ENCODE measurements at places on chromosomes 12 and 14.

GRCh38 chr12:29569132-29569757, 71.8 kb upstream of the OVCH1 start:
- DNase-seq, result no peak

DNA sequence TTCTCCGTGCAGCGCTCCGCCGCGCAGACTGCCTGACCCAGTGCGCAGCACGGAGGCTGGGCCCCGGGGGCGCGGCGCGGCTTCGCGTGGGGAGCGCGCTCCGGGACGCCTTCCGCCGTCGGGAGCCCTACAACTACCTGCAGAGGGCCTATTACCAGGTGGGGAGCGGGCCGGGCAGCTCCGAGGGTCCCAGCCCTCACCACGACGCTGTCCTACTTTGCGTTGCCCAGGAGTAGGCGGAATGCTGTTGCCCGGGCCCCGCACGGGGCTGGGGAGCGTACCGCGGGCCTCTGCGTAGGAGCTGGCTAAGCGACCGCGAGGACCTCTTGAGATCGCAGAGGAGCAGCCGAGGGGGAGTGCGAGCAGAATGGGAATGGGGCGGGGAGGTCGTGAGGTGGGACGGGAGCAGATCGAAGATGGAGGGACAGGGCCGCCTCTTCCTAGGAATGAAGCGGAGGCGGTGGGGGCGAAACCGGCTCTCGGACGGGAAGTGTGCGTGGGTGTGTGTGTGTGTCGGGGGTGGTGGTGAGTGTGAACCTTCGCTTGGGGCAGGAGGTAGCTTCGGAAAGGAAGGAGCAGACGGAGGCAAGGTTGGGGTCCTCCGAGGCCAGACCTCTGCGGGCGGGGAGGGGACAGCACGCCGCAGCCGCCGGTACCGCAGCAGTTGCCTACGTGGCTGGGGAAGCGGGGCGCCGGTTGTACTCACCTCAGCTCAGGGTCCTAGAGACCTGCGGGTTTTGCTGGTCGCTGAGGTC, 751 bp downstream of the P3H3 start:
- peak; percentile 22 for DNase-seq

- no peak for DNase-seq
Measured at GRCh38 chr14:30381861-30382480, 177.0 kb upstream of the G2E3 start.

DNA sequence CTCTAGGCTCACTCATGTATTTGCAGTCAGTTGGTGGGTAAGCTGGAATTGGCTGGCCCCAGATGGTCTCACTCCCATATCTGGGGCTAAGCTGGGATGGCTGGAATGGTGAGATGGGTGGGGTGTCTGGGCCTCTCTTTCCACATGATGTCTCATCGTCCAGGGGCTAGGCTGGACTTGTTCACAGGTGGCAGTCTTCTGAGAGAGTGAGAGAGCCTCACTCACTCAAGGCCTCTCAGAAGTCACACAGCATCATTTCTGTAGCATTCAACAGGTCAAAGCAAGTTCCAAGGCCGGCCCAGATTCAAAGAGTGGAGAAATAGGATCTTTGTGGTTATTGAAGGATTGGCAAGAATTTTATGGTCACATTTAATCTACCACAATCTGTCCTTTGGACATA, 102.7 kb downstream of the UNC79 start:
- DNase-seq, result no peak

- DNase-seq, result no peak
Measured at GRCh38 chr12:104565606-104566243, 109.0 kb downstream of the CHST11 start.

DNA sequence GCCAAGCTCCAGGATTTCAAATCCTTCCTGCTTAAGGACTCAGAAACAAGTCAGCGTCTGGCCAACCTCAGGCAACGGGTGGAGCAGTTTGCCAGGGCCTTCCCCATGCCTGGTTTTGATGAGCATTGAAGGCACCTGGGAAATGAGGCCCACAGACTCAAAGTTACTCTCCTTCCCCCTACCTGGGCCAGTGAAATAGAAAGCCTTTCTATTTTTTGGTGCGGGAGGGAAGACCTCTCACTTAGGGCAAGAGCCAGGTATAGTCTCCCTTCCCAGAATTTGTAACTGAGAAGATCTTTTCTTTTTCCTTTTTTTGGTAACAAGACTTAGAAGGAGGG, 4.7 kb downstream of the SHMT2 start:
- no peak for DNase-seq

- no peak for DNase-seq
Measured at GRCh38 chr12:7039403-7039802, 21.1 kb upstream of the C1S start.

- no peak for DNase-seq
Measured at GRCh38 chr12:98373025-98373554, 142.3 kb upstream of the TMPO start.

DNA sequence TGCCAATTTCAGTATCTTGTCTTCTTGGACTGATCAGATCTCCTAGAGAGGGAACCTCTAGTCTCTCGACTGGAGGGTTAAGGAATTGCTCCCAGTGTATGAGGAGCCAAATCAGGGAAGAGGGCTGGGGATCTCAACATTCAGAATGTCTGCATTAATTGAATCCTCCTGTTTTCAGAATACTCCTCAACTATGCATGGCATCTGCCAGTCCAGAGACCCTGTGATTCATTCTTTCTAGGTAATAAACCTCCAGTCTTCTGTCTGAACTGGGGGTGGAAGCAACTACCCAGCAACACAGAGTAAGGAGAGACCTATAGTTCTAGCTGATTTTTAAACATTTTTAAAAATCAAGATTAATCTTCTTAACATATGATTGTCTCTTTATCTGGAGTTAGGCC, 92.7 kb downstream of the AKAP6 start:
- DNase-seq, result no peak

GRCh38 chr12:95282266-95282665, 64.7 kb downstream of the VEZT start:
- DNase-seq, result no peak

- no peak for DNase-seq
Measured at GRCh38 chr12:30420561-30420960, 275.1 kb downstream of the IPO8 start.

- DNase-seq, result no peak
Measured at GRCh38 chr12:123941000-123941399, 31.6 kb downstream of the CCDC92 start.

DNA sequence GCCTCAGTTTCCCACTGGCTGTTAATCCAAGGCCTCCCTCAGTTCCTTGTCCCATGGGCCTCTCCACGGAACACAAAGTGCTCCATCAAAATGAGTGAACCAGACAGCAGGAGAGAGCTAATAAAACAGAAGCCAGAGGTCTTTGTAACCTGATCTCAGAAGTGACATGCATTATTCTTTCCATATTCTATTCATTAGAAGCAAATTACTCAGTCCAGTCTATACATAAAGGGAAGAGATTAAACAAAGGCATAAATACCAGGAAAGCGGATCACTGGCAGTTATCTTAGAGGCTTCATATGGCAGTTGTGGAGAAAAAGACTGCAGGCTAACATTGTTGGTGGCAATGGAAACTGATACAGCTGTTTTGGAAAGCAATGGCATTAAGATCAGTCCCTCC, 170.6 kb upstream of the GARIN6 start:
- no peak for DNase-seq

GRCh38 chr12:117907108-117907689, 61.6 kb downstream of the KSR2 start:
- DNase-seq, result no peak

GRCh38 chr12:132520421-132521199, 30.7 kb downstream of the FBRSL1 start:
- DNase-seq, result no peak

DNA sequence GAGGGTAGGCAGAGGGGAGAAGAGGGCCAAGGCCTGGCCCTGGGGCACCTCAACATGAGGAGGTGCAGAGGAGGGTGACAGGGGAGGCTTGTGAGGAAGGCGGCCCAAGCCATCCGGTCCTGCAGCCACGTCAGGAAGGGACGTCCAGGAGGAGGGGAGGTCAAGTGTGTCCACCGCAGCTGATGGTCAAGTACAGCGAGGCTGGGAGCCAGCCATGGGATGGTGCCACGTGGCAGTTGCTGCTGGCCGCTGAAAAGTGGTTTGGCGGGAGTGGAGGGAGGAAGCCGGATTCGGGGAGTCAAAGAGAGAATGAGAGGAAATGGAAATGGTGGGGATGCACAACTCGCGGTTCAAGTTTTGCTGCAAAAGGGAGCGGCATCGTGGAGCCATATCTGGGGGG, 41.2 kb downstream of the PRIMA1 start:
- DNase-seq, result no peak

- DNase-seq, result no peak
Measured at GRCh38 chr12:13534645-13535398, 338.3 kb downstream of the EMP1 start.

GRCh38 chr14:29724991-29725390, 202.7 kb downstream of the PRKD1 start:
- no peak for DNase-seq

DNA sequence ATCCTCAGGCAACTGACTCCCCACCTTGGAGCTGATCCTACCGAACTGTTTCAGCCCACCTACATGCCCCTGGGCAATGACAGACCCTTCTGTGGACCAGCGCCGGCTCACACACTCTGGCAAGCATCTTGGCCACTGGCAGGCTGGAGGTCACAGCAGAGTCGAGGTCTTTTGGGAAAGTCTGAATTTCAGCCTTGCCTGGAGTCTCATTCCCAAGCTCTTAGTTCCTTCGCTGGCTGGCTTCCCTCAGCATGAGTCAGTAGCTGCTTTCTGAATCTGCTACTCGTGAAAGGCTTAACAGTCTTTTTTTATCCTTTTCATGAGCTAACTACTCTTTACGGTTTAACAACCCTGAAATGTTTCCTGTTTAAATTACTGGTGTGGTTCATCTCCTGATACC, 44.5 kb downstream of the ASCL4 start:
- no peak for DNase-seq

- no peak for DNase-seq
Measured at GRCh38 chr14:101500061-101500460, 61.2 kb upstream of the DIO3 start.

GRCh38 chr12:2018391-2018790, 14.1 kb upstream of the DCP1B start:
- DNase-seq, result no peak

DNA sequence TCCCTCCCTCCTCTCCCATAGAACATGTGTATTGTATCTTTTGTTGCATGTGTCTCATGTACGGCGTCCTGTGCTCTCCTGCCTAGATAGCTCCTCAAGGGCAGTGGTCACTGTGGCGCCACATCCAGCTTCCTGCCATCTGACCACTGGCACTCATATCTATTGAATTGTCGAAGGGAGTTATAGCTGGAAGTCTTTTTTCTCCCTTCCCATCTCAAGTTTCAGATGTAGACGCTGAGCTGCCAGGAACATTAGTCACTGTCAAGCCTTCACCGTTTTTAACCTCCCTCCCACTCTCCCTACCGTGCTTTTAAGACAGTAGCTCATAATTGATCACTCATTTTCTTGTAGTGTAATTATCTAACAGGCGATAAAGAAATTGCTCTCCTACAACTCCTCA, 33.0 kb downstream of the MTHFD1 start:
- no peak for DNase-seq

DNA sequence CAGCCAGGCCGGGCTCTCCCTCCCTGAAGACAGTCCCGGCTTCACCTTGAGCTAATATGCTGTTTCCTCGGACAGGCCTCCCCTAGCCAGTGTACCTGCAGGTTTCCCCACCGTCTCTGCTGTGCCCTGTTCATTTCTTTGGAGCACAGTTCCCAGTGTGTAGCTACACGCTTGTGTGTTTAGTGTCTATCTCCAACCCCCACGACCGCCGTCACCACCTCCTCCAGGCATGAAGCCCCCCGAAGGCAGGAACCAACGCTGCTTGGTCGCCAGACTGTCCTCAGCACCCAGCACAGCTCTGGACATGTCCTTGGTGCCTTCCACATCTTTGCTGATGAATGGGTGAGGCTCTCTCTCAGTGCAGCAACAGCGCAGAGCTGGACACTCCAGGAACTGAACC, 26.2 kb upstream of the PLEKHG6 start:
- no peak for DNase-seq

DNA sequence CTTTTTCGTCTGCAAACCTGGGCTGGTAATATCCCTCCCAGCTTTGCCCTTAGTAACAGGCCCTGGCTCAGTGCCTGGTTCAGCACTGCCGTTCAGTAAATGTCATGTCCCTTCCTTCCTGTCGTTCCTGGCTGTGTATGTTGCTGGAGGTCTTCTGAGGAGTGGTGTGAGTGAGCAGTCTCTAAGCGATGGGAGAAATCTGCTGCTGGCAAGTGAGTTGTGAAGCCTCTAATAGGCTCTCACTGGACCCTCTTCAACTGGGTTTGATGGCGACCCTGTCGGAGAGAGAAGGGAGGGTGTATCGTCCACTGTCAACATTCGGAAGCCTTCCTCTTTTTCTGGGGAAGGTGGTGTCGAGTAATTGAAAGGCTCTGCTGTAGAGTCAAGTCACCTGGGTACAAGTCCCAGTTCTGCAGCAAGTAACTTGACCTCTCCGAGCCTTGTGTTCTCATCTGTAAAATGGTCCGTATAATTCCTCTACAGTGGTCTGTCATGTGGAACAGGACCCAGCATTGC, 62.8 kb downstream of the HRK start:
- no peak for DNase-seq
